Thymus (tissue), 14 donors: ENCODE measurements at places on chromosomes 2 and 18. TPM values are rescaled to one million over a fixed set of nuclear protein-coding genes. Genes with fewer than 3 reads are reported as not detected.

STRN gene
- total RNA-seq = 15.0 TPM

DLX1 gene
- total RNA-seq = 0.09 TPM

ST8SIA3 gene
- 0.09 TPM for total RNA-seq

LOXHD1 gene
- 0.24 TPM for total RNA-seq

CBLN2 gene
- total RNA-seq = 0.24 TPM

SERPINB13 gene
- total RNA-seq = 0.99 TPM

DNA sequence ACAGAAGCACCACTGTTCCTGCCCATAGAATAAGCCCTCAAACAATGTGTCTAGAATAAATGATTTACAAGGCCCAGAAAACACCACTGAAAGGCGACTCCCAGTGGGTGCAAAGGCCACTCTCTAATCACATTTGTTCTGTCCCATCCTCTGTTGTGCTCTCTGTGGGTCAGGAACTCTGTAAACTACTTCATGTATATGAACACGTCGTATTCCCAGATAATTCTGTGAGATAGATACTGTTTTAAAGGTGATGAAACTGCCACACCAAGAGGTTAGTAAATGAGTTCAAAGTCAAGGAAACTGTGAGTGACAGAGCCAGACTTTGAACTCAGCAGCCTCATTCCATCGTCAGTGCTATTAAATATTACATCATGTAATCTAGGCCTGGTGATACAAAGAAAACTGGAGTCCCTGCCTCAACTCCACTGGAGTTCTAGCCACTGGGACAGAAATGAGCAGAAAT, 269.7 kb upstream of the DCC start:
- no peak for DNase-seq

DNA sequence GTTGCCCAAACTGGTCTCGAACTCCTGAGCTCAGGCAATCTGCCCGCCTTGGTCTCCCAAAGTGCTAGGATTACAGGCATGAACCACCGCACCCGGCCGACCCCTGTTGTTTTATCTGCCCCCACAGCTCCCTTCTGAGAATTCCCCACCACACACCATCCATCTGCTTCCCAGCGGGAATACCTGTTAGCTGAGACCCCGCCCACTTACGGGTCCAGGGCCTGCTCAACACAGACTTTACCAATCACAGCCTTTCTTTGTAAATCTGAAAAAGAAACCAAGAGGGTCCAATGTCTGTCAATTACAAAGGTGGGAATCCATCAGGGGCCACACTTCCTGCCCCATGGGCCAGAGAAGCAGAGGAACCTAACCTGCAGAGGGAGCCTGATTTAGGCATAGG, 14.2 kb upstream of the CABLES1 start:
- no peak for DNase-seq

DNA sequence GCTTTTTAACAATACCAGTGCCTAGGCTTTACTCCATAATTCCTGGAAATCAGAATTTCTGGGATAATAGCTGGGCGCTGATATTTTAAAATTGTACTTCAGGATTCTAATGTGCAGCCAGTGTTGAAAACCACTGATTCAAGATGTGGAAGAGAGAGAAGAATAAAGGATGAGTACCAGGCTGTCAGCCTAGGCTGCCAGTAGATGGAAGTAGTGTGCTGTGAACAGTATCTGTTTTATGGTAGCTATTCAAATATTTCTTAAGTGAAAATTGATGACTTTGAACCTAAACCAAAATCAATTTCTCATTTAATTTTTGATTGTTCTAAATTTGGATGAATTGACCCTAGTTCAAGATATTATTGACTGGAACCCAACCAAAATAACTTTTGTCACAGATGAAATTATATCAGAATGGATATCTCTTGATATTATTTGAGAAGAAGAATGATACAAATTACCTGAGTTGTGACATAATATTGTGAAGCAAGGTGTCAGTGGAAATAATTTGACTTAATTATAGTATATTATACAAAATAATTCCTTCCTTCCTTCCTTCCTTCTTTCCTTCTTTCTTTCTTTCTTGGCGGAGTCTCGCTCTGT, 88.0 kb downstream of the COMMD1 start:
- DNase-seq = no peak

DNA sequence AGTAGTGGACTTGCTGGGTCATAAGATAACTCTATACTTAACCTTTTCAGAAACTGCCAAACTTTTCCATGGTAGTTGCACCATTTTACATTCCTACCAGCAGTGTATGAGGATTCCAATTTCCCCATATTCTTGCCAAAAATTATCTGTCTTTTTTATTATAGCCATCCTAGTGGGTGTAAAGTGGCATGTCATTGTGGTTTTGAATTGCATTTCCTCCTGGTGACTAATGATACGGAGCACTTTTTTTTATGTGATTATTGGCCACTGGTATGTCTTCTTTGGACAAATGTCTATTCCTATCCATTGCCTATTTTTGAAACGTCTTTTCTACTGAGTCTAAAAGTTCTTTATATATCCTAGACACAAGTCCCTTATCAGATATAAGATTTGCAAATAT, 44.3 kb downstream of the CACNB4 start:
- no peak for DNase-seq

DNA sequence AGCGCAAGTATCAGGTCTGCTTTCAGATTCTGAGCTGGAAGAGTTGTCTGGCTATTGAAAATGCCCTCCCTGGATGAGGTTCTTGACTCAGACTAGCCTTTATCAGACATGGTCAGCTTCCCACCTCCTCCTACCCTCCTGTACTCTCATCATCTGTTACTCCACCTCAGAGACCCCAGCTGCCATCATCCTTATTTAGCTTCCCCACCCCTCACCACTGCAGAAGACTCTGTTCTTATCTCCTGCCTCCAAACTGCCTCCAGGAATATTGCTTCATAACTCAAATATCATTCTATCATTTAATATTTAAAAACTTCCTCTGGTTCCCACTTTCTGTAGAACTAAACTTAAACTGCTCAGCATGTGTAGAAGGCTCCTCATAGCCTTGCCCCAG, 31.1 kb upstream of the PPP3R1 start:
- DNase-seq = no peak

DNA sequence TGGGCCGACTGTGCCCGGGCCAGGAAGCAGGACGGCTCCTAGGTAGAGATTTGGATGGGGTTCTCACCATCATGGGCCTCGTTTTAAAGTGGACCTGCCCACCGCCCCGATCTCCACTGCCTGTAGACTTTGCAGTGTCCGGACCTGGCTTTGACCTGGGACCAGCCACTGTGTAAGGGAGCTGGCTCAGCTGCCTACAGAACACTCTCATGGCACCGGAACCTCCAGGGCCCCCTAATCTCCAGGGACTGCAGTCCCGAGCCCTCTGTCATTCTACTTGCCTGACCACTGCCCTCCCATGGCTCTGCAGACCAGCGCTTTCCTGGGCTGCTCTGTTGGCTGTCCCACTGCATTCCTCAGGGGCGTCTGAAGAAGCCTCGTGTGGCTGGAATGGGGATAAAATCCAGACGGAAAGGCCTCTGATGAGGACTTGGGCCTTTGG, 120.8 kb downstream of the GLI2 start:
- DNase-seq = no peak

DNA sequence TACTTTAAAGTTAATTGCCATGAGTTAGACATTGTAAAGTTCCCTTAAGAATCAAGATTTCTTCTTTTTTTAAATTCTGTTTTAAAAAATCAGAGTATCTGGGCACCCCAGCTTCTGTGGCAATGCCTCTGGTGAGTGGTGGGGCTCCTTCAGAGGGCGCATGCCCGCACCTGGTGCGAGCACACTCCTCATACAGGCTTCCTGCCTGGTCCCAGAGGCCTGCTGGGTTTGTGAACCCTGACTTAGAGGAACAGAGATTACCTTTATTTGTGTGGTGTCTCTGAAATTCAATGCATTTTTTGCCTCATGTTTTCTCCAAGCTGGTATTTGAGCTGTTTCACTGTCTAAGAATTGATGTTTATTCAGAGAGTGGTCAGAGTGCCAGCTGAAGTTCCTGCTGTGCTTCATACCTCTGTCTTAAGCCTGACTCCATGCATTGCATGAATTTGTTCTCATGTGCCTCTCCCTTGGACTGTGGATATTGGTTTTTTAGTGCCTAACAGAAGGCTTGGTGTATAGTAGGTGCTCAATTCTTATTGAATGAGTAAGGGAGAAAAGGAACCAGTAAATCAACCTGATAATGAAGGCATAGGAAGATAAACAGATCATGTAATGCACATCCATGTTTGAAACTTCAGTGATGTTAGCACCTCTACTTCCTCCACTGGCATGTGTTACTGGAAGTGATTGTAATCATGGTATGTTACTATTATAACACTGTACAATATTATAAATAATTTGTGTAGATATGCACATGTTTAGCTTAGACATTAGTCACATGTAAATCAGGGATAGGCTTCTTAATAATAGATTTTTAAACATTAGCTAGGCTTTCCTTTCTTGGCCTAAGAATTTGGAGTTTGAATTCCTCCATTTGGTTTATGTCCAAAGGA, 29.0 kb downstream of the PHLPP1 start:
- peak; percentile 27 for DNase-seq

GRCh38 chr2:83661711-83662110, 797.4 kb downstream of the SUCLG1 start:
- no peak for DNase-seq

GRCh38 chr2:237213315-237214022, 127.8 kb downstream of the COPS8 start:
- DNase-seq = no peak

DNA sequence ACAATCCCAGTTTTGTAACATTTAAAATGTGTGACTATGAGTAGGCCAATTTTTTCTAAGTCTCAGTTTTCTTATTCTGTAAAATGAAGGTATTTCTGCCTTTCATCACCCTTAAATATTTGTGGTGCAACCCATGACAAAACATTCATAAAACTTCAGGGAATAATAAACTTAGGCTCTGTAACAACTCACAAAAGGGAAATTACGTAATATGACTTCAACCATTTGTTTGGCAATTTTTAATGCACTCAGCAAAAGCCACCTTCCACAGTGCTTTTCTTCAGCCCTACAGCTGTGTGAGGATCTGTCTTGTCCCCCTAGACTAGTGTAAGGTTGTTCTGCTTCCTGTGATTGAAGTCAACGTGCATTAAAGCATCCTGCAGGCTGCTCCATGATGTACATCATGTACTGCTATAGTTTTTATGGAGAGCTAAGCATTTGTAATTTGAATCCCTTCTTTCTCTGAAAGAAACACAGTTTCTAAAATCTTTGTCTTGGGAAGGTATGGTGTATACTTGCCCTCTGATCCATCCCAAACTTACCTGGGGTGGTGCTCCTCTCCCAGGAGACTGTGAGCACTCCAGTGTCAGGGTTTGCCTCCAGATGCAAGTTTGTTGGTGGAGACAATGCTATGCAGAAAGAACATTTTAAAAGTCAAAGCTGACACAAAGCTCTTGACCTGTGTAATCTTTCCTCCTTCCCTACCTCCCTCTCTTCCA, 39.1 kb downstream of the FN1 start:
- no peak for DNase-seq

DNA sequence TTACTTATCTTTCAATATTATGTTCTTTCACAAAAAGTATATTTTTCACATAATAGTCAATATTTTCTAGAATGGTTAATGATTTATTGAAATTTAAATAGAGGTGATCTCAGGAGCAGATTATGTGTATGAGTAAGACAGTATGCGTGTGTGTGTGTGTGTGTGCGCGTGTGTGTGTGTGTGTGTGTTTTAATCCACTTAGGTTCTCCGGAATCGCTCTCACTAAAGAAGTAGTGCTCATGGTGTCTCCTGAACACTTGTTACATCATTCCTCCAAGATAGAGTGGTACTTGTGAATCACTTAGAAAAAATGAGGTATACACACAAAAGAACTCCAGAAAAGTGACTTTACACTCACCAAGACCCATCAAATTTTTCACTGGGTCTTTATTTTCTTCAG, 91.0 kb upstream of the KCNH7 start:
- DNase-seq = no peak

- no peak for DNase-seq
Measured at GRCh38 chr2:53438692-53439091, 328.9 kb upstream of the CHAC2 start.

DNA sequence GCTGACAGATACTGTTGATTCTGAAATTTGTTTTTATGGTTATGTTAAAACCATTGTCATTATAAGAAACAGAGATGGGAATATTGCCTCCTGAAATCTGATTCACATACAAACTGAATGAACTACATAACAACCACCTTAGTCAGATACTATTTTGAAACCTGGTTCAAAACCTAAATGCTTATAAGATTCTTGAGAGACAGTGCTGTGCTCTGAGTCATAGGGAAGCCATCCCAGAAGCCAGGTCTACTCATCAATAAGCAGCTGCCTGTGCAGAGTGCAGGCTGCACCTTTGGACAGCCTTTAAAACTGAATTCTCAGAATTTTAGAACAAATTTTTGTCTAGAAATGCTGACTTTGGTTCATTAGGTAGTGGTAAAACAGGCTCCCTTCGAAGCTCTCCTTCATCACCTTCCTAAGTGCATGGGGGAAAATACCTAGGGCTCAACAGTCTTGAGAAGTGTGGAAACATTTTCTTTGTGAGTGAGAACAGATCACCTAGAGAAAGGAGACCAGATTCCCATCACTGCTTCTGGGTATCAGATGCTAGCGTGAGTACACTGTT, at the start of gene SERPINB7:
Gene SERPINB7 (plus strand): TSS at position 253 of the 565 bp plus-strand sequence. CDS start 6,955 bp downstream, outside the sequence.
- DNase-seq = no peak

GRCh38 chr2:132904142-132904842, 234.3 kb upstream of the LYPD1 start:
- DNase-seq = no peak

- DNase-seq = no peak
Measured at GRCh38 chr2:72893594-72894319, 6.5 kb downstream of the SPR start.

GRCh38 chr18:39911716-39912115, 2043.3 kb upstream of the PIK3C3 start:
- no peak for DNase-seq

- DNase-seq = no peak
Measured at GRCh38 chr2:68330691-68331090, 10.9 kb upstream of the CNRIP1 start.

- peak; percentile 82 for DNase-seq
Measured at GRCh38 chr2:178914259-178914849, 107.1 kb upstream of the TTN start.

GRCh38 chr2:16321256-16321655, 344.4 kb downstream of the CYRIA start:
- DNase-seq = no peak

- no peak for DNase-seq
Measured at GRCh38 chr2:236841389-236841788, 244.3 kb upstream of the COPS8 start.

DNA sequence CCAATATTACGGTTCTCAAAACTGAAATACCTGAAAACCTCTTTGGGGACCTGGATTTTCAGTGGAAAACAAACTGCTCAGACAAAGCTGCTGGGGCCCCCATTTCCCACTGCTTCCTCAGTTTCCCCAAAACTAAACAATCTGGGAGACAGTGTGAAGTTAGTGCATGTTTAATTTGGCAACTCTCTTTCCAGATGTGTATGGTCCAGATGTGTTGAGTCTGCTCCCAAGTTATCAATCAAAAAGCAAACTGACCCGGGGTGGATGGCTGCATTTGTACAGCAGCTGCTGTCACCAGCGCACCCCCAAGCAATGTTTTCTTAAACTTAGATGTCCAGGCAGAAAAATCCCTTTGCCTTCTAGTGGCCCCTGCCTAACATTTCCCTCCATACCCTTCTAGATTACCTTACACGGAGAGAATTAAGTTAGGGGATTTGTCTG, 136.9 kb downstream of the COPS8 start:
- DNase-seq = no peak

GRCh38 chr2:96204836-96205624, 3.6 kb downstream of the STARD7 start:
- no peak for DNase-seq
